Subcutaneous preadipocyte (primary cell): ENCODE measurements at places on chromosomes 6 and 20. TPM values are rescaled to one million over a fixed set of nuclear protein-coding genes. Genes with fewer than 3 reads are reported as not detected.

Gene TBX18
- 30.9 and 57.7 TPM in 2 replicates for total RNA-seq

Gene JPH2
- total RNA-seq: under 0.01 and 0.20 TPM in 2 replicates

Gene FAM50B
- 3.9 and 6.6 TPM in 2 replicates for total RNA-seq

Gene LY6G6D
- not detected in 2 replicates for total RNA-seq

Gene HRH3
- not detected in 2 replicates for total RNA-seq

Gene SAMD3
- total RNA-seq: 0.20 TPM in 1 of 2 replicates, not detected in the other

Gene CD93
- under 0.01 TPM in 1 of 2 replicates, not detected in the other for total RNA-seq

Gene EYS
- under 0.01 and 0.39 TPM in 2 replicates for total RNA-seq

Gene PAK1IP1
- total RNA-seq: 22.0 and 26.4 TPM in 2 replicates

Gene SLC17A9
- total RNA-seq: 8.5 and 13.3 TPM in 2 replicates

Gene SRXN1
- total RNA-seq: 43.0 and 53.0 TPM in 2 replicates

Gene PPIL6
- 4.3 and 5.5 TPM in 2 replicates for total RNA-seq

Gene KHDRBS2
- not detected in 2 replicates for total RNA-seq

Gene FBXL4
- 12.1 and 15.6 TPM in 2 replicates for total RNA-seq
